ENCODE measurements at places on chromosomes 4 and X.
A peak's percentile ranks its signal among the peaks of the same experiment; 100 is the strongest.

GRCh38 chr4:92047209-92047875 lies 256.4 kb upstream of the GRID2 start:
- H3K36me3 ChIP-seq, result no peaks in the 10 kb centered on the region
- DNase-seq, result no peak
- no peak overlapping the region for H3K4me3 ChIP-seq

- no peak overlapping the region for H3K4me3 ChIP-seq
- H3K36me3 ChIP-seq, result no peaks in the 10 kb centered on the region
- no peaks in the 10 kb centered on the region for H3K27me3 ChIP-seq
- H3K27ac ChIP-seq, result no peak overlapping the region
- H3K4me1 ChIP-seq, result no peaks in the 10 kb centered on the region
- no peak for DNase-seq
These were observed 38.0 kb downstream of the RAB28 start for GRCh38 chr4:13445841-13446790.

GRCh38 chr4:118823471-118823870 lies 12.5 kb downstream of the SEC24D start:
- no peaks in the 10 kb centered on the region for H3K4me1 ChIP-seq
- H3K27me3 ChIP-seq, result no peaks in the 10 kb centered on the region
- peak overlapping the region; percentile 36 for H3K27ac ChIP-seq
- peaks cover 8% of the 10 kb centered on the region for H3K36me3 ChIP-seq

GRCh38 chrX:140141444-140142029 lies 176.2 kb upstream of the CXorf66 start:
- no peaks in the 10 kb centered on the region for H3K4me1 ChIP-seq
- no peak overlapping the region for H3K27ac ChIP-seq
- no peaks in the 10 kb centered on the region for H3K27me3 ChIP-seq
- DNase-seq, result no peak
- no peak overlapping the region for H3K4me3 ChIP-seq

GRCh38 chrX:67961516-67961915 lies 417.7 kb downstream of the AR start:
- no peak overlapping the region for H3K27ac ChIP-seq
- no peak overlapping the region for H3K4me3 ChIP-seq
- H3K27me3 ChIP-seq, result no peaks in the 10 kb centered on the region
- no peaks in the 10 kb centered on the region for H3K36me3 ChIP-seq

DNA sequence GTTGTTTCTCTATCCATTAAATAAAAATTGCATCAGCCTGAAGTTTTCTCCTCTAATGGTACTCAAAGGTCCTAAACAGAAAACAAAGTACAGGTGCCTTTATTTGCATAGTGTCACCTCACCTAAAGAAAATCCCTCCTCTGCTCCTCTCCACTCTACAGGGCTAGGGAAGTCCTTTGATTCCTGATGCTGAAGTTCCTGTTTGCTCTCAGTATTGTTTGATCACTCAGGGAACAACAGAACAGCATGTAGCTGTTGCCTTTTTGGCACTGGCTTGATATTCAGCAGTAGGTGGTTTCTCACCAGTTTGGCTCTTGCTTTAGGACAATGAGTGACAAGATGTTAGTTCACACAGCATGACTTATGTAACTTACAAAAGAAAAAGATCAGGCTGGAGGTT lies 156.2 kb upstream of the SLC7A11 start:
- H3K4me3 ChIP-seq, result no peak overlapping the region
- H3K27me3 ChIP-seq, result no peaks in the 10 kb centered on the region
- DNase-seq, result no peak
- peaks cover 6% of the 10 kb centered on the region for H3K4me1 ChIP-seq
- no peak overlapping the region for H3K27ac ChIP-seq

DNA sequence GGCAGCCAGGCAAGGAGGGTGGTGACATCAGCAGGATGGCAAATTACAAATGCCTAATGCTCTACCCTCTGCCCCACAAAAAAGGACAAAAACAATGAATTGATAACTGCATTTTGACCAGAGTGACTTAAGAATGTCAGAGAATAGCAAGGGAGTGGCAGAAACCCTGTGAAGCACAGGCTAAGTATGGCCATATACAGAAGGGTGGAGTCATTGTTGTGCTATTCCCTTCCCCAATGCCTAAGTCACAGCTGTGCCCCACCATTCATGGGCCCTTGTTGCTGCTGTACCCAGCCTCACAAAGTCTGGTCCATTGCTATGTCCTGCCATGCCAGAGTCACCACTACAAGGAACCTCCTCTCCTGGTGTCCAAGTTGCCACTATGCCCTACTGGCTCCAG lies 123.1 kb downstream of the NEK1 start:
- no peak overlapping the region for H3K4me3 ChIP-seq
- no peaks in the 10 kb centered on the region for H3K27me3 ChIP-seq
- H3K4me1 ChIP-seq, result no peaks in the 10 kb centered on the region
- DNase-seq, result no peak

GRCh38 chr4:176746846-176747245 lies 45.9 kb downstream of the VEGFC start:
- H3K27me3 ChIP-seq, result no peaks in the 10 kb centered on the region
- no peak overlapping the region for H3K27ac ChIP-seq
- no peak overlapping the region for H3K4me3 ChIP-seq
- DNase-seq, result no peak
- no peaks in the 10 kb centered on the region for H3K4me1 ChIP-seq

GRCh38 chr4:73730867-73731266 lies 9.5 kb upstream of the CXCL8 start:
- no peak overlapping the region for H3K27ac ChIP-seq
- H3K4me1 ChIP-seq, result no peaks in the 10 kb centered on the region
- H3K4me3 ChIP-seq, result no peak overlapping the region

DNA sequence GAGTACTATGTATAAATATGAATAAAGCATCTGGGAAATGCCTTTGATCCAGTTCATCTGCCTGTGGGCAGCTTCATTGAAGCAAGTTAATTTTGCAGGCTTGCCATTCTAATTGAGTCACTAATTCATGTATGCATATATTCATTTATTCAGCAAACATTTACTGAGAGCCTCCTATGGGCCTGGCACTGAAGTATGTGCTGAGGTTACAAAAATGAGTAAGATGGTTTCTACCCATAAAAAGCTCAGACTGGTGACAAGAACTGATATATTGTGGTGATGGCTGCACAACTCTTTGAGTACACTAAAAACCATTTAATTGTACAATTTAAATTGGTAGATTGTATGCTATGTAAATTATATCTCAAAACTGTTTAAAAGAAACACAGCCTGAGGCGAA lies 1.1 kb upstream of the MRPL1 start:
- no peaks in the 10 kb centered on the region for H3K27me3 ChIP-seq
- no peak for DNase-seq
- H3K36me3 ChIP-seq, result no peaks in the 10 kb centered on the region
- peak overlapping the region; percentile 66 for H3K4me3 ChIP-seq

DNA sequence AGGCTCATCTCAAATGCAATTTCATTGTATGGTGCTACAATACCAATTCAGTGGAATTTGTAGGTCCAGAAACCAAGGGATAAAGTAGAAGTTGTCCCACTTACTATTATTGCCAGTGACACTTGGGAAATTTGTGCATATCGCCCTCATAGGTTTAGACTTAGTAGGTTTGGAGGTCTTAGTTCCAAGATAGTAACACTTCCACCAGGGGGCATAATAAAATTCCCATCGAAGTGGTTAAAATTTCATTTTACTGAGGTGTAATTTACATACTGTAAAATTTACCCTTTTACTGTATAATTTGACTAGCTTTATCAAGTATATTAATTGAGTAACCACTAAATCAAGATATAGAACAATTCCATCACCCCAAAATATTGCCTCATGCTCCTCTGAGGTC lies 174.6 kb downstream of the INPP4B start:
- no peaks in the 10 kb centered on the region for H3K4me1 ChIP-seq
- no peaks in the 10 kb centered on the region for H3K36me3 ChIP-seq
- no peak overlapping the region for H3K27ac ChIP-seq
- DNase-seq, result no peak
